ENCODE measurements at places on chromosomes 7 and 10.

DNA sequence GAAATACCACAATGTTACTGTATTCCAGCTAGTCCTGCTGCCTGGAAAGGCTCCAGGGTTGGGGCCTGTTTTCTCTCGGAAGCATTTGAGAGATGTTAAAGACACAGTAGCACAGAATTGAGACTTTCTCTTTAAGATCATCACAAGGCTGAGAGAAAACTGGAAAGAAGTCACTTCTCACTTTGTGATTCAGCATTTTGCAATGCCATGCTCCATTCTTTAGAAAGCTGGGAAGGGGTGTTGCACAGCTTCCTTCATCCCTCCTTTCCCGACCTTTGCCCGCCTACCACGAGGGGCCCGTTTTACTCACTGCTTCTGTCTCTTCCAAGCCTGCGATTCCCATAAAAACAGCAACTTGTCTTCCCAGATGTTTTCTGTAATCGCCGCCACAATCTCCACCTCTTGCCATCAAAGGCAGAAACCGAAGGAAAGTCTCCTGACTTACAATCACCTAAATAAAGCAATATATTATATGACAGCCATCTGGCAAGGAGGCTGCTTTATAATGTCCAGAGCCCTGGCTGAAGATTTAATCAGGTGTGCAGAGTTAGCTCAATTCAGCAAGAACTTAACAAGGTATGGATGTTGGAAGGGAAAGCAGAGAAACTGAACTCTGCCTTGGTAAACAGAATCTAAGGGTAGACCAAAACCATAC, 18.9 kb downstream of the NOD1 start:
- DNase-seq = no peak

GRCh38 chr10:90787393-90788198, 70.2 kb downstream of the HTR7 start:
- DNase-seq = no peak

DNA sequence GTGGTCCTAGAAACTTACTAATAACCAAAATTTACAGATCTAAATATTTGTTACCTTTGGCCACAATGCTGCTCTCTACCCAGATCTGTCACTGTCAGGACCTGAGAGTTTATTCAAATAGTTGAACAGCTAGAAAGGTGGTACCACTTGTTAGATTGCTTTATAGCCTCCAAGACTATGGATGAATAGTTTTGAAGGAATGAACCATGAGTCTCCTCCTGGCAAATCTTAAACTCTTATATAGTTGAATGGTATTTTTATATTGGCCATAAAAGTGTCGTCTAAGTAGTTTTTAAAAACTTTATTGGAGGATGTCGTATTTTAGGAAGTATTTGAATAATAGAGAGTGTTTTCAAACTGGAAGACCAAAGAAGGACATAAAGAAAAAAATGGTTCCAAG, 178.7 kb downstream of the AHR start:
- DNase-seq = no peak

- no peak for DNase-seq
Observed at GRCh38 chr7:94330269-94331020, 64.2 kb upstream of the COL1A2 start.

- no peak for DNase-seq
Observed at GRCh38 chr10:54745436-54745835, 55.6 kb downstream of the PCDH15 start.

GRCh38 chr7:145016068-145016467, 180.2 kb upstream of the TPK1 start:
- DNase-seq = no peak

DNA sequence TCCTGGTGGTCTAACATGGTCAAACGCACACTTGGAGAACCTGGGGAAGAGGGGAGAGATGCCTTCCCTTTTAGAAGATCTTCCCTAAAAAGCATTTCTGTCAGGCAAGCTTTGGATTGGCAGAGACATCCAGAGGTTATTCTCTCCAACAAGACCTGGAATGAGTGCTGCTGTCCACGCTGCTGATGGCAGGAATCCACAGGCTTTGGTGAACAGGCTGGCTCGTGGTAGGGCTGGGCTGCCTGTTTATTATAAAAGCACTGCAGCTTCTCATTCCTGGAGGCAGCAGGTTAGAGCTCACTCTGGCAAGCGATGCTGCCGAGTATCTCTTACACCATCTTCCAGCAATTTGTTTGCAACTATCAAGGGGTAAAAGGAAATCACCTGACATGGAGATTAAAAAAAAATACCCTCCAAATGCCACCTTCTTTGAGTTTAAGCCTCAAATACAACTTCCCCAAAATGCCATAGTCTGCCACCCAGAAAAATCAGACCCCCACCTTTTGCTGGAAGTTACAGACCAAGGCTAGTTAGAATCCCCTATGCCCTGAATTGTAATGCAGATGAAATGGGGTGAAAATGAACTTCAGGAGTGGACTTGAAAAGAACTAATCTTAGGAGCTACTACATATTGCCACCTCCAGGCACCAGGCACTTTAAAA, 152.1 kb upstream of the KMT2E start:
- DNase-seq = no peak

DNA sequence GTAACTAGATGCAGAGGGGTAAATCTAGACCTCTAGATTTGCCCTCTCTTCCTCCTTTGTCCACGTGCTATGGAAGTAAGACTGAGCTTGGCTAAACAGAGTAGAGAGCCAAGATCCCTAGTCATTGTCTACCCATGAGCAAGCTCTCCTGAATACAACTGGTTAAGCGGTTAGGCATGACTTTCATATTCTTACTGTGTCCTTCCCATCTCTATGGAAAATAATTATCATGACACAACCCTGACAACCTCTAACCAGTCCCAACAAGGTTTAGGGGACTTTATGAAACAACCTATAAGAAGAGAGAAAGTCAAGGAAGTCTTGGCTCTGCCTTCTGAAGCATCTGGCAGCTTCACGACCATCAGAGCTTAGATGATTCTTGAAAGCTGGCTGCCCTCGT, 7.8 kb upstream of the LAMB4 start:
- no peak for DNase-seq

DNA sequence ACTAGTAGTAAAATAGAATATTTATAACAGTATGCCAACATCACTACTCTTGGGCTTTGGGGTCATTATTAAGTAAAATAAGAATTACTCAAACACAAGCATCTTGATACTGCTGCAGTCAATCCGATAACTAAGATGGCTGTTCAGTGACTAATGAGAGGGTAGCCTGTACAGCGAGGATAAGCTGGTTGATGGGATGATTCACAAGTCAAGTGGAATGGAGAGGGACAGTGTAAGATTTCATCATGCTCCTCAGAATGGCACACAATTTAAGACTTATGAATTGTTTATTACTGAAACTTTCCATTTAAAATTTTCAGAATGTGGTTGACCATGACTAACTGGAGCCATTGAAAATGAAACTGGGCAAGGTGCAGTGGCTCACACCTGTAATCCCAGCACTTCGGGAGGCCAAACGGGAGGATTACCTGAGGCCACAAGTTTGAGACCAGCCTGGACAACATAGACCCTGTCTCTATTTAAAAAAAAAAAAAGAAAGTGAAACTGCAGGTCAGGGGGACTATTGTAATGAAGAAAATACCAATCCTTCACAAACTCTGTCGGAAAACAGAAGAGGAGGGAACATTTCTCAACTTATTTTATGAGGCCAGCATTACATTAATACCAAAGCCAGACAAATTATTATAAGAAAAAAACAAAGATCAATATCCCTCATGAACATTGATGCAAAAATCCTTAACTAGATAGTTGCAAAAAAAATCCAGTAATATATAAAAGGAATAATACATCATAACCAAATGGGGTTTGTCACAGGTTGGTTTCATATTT, 11.2 kb downstream of the AVL9 start:
- DNase-seq = no peak

DNA sequence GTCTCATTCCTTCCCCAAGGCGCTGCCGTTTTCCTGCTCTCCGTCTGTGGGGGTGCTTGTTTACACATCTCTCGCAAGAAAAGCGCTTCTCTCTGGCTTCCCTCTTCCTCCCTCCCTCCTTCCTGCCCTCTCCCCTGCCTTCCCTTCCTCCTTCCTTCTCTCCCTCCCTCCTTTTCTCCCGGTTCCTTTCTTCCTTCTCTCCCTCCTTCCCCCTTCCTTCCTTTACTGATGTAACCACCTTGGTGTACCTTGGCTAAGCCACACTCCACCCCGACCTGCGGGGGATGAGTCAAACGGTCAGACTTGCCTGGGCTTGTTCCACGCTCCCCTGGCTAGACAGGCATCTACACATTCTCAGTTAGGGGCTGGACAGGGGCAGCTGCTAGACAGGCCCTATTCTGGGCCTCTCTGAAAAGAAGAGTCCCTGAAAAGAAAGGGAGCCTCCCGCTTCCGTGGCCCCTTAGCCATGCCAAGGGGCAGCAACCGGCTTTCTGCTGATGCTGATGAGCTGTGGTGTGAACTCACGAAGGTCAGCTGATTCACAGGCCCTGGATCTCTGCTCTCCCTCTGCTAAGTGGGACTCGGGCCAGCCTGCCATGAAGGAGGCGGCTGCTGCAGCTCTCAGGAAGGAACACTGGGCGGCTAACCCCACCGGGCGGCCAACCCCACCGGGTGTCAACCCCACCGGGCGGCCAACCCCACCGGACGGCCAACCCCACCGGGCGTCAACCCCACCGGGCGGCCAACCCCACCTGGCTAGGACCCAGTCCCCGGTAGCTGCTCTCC, 216.8 kb downstream of the TCERG1L start:
- DNase-seq = no peak

- no peak for DNase-seq
Observed at GRCh38 chr10:102230264-102230860, 4.3 kb downstream of the ELOVL3 start.

- DNase-seq = no peak
Observed at GRCh38 chr10:103732339-103733044, 122.9 kb downstream of the SH3PXD2A start.

- no peak for DNase-seq
Observed at GRCh38 chr10:132395704-132396493, 1.1 kb upstream of the PWWP2B start.

DNA sequence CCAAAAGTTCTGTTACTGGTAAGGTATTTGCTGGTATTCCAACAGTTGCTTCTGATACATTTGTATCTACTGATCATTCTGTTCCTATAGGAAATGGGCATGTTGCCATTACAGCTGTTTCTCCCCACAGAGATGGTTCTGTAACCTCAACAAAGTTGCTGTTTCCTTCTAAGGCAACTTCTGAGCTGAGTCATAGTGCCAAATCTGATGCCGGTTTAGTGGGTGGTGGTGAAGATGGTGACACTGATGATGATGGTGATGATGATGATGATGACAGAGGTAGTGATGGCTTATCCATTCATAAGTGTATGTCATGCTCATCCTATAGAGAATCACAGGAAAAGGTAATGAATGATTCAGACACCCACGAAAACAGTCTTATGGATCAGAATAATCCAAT, 131.0 kb downstream of the AASS start:
- DNase-seq = no peak

DNA sequence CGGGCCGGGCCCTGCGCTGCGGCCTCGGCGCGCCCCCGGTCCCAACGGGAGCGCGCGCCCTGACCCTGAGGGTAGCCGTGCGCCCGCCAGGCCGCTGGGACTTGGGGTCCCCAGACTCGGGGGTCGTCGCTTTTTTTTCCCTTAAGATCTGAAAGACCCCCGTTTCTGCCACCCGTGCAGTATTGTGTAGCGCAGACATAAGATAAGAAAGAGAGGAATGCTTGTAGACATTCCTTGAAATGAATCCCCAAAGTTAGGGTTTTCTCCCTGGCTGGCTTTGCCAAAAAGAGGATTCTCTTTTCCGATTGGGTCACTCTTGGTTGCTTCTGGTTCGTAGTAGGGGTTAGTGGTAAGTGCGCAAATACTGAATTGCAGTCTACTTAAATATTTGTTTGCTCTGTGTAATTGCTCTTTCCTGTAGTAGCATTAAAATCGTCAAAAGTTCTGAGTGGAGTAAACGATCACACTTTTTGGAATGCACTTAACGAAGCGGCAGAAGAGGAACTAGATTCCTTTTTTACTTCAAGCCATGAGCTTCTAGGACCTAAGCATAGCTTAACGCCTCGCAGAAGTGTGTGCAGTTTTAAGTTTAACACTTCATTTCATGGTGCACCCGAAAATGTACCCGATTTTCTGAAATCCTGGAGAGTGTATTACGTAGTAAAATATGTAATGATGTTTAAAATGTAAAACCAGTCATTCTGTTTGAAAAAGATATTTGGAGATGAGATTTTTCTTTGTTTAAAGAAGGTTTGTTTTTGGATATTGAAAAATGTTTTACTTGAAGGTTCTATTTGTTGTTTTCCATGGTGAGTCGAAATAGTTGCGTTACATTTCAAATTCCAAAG, 1.3 kb downstream of the CUL1 start:
- DNase-seq = no peak

DNA sequence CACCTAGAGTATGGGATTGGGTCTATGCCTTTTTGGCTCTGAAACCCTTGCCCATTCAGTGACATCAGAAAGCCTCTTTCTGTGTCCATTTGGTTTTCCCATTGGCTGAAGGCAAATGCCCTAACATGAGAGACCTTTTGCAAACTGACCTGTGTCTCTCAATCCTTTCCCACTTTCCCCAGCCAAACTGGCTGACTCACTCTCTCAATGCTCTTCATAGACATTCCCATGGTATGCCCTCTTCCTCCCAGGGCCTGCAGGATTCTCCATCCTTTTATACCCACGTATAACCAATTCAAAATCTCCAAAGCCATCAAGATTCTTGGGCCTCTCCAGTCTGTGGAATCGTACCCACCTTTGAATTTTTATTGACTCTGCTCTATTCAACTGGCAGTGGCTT, 563.3 kb downstream of the GATA3 start:
- DNase-seq = no peak

- DNase-seq = no peak
Observed at GRCh38 chr7:158695056-158695455, 9.5 kb downstream of the NCAPG2 start.

GRCh38 chr10:18880530-18880929, 168.1 kb upstream of the MALRD1 start:
- no peak for DNase-seq

GRCh38 chr7:117993377-117994003, 120.2 kb upstream of the CTTNBP2 start:
- no peak for DNase-seq

GRCh38 chr10:11595395-11595692, 16.1 kb downstream of the USP6NL start:
- no peak for DNase-seq

- no peak for DNase-seq
Observed at GRCh38 chr7:140137078-140137477, 39.7 kb downstream of the KDM7A start.

GRCh38 chr7:155576416-155576815, 30.1 kb upstream of the CNPY1 start:
- no peak for DNase-seq

DNA sequence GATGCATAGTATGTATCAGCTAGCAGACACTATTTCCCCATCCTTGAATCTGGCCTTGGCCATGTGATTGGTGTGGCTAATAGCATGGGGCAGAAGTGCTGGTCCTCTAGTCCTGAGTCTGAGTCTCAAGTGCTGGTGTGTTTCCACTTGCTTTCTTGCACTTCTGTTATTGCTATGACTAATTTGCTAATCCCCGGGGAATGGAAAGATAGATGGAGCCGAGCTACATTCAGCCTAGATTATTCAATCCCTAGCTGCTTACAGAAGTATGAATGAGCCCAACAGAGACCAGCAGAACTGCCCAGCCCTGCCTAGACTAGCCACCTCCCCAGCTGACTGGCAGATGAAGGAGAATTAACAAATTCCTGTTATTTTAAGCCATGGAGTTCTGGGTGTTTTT, 53.2 kb upstream of the SYPL1 start:
- DNase-seq = no peak

GRCh38 chr10:93850031-93851015, 43.5 kb upstream of the SLC35G1 start:
- DNase-seq = no peak
